HL-60 (cell line): ENCODE measurements at places on chromosomes 2 and 18.
A peak's percentile ranks its signal among the peaks of the same experiment; 100 is the strongest.

- DNase-seq, result no peak
These were observed 674.1 kb downstream of the NYAP2 start for GRCh38 chr2:226073496-226074160.

DNA sequence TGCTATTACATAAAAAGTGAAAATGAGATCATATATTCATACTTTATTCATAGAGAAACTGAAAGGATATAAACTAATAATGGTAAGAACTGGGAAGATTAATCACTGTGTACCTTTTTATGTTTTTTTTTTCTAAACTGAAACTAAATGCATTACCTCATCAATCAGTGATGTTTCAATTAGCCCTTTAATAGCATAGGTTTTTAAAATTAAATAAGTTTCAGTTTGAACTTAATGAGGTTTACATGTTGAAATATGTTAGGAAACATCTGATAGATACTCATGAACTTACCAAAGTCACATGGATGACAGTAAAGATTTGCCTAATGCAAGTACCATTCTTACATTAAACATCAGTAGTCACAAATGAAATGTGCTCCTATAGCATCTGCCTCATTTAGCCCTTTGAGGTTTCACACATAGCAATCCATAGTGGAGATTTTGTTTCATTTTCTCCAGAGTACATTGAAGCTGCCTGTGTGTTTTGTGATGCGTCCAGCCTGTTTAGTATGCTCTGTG, 8.9 kb downstream of the MAPRE2 start:
- no peak for DNase-seq

DNA sequence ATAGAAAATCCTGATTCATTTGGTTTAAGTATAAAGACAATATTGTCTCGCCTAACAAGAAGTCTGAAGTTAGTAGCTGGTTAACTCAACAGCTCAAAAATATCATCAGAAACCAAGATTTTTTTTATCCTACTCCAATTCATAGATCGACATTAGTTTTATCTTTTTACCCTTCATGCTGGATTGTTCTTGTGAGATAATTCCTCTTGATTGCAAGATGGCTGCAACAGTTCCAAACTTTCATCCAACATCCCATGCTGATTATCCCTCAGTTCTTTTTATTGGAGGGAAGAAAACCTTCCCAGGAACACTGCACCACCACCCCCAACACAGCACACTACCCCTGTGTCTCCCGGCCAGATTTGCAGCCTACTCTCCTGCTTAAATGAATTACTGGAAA, 370.2 kb upstream of the RAB6C start:
- no peak for DNase-seq

DNA sequence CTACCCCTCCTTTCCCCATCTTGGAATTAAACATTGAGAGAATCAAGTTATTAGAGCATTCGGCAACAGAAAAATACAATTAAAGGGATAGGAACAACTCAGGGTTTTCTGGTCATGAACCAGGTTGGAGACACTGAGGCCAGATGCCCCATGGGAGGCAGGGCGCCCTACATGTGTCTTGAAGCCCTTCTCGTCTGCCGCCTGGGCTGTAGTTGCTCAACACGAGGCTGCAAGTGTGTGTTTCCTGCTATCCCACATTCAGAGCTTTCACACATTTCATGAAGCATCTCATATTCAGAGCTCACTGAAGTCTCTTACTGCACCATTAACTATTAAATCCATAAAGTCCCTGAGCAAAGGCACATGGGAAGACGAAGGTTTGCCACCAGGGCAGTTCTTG, 28.8 kb downstream of the TTC39C start:
- no peak for DNase-seq

- DNase-seq, result no peak
These were observed 1611.5 kb upstream of the TMEFF2 start for GRCh38 chr2:193806088-193806774.

DNA sequence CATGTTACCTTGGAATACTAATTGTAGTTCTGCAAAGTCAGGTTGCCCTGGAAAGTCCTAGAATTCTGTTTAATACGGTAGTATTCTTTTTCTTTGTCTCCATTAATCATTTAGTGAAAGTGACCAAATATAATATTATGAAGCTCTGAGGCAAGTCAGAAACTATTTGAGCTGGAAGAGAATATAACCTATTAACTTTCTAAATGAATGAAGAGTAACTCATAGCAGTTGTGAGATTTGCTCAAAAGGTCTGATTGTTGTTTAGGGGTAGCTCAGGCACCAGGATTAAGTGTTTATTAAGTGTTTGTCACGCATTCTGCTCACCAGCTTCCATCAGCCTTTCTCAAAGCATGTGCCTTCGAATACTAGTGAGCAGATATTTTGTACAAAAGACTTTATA, 46.7 kb upstream of the SERPINE2 start:
- no peak for DNase-seq

DNA sequence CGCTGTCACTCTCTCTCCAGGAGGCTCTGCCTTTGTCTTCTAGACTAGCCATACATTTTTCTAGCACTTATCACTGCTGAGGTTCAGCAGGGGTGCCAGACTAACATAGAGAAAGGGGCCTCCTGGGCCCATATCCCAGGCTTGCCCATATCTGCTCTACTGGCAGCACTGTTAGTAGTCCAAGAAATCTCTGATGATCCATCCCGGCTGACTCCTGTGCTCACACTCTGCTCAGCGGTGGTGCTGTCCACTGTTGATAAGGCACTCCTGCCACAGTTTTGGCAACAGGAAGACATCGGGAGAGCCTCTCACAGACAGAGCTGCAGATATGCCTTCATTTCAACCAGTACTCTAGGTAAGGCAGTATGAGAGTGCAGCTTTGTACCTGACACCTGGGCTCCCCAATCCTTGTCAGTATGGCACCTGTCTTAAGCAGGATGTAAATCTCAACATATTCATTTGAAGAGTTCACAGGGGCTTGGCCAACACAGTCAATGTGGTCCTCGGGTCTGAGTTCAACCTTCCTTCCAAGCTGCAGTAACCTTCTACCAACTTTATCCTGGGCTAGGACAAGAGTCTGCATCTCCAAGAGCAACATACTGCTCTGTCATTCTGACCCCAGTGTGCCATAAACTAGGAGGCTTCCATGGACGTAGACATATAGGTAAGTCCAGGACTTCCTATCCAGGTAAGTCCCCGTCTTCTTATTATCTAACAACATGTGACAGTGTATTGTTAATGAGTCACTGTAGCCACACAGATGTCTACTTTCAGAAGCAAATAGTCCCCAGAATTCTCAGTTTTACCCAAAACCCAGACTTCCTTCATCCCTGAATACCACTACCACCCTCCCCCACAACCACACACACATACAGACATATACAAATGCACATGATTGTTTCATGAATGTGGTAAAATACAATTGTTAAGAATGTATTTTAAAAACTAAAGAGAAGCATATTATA, 16.2 kb downstream of the KLF7 start:
- no peak for DNase-seq

DNA sequence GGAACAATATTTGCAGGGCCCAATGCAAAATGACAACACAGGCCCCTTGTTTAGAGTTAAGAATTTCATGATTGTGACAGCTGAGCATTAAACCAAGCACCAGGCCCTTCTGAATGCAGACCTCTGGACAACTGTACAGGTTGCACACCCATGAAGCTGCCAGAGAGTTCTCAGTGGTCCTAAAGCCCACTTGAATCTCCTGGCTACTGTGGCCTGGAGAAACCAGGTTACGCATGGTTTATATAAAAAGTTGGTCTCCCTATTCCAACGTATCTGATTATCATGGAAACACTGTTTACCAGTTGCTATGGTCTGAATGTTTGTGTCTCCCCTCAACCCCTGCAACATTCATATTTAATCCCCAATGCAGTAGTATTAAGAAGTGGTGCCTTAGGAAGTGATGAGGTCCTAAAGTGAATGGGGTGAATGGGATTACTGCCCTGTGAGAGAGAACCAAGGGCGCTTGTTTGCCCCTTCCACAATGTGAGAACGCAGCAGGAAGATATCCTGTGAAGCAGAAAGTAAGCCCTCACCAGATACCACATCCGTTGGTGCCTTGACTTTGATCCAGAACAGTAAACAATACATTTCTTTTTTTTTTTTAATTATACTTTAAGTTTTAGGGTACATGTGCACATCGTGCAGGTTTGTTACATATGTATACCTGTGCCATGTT, 48.0 kb upstream of the ANXA4 start:
- DNase-seq, result no peak

GRCh38 chr18:51266773-51267172, 69.3 kb upstream of the MEX3C start:
- DNase-seq, result peak; percentile 23

DNA sequence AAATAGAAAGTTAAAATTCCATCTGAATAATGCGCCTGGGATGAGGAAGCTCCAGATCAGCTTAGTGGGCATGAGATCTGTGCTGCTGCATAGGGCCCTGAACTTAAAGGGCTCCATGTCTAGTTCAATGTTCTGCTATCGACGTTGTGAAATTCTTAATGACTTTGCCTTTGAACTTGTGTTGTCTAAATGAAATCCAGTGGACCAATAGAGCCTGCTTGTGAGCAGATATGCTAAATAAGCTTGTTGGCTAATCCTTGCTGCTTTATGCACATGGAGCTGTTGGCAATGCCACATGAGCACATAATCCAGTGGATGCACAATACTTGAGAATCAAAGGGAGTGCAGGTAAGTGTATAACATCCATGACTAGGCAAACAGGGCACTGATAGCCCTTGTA, 228.6 kb downstream of the TNS1 start:
- DNase-seq, result no peak

DNA sequence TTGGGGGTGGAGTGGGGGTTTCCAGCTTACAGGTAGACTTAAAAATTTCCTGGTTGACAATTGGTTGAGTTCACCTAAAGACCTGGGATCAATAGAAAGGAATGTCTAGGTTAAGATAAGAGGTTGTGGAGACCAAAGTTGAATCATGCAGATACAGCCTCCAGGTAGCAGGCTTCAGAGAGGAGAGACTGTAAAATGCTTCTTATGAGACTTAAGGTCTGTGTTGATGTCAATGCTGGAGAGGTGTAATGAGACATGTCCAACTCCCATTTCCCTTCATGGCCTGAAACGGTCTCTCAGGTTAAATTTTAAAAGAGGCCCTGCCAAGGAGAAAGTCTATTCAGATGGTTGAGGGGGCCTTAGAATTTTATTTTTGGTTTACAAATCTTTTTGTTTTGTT, 38.5 kb upstream of the RND3 start:
- DNase-seq, result no peak

DNA sequence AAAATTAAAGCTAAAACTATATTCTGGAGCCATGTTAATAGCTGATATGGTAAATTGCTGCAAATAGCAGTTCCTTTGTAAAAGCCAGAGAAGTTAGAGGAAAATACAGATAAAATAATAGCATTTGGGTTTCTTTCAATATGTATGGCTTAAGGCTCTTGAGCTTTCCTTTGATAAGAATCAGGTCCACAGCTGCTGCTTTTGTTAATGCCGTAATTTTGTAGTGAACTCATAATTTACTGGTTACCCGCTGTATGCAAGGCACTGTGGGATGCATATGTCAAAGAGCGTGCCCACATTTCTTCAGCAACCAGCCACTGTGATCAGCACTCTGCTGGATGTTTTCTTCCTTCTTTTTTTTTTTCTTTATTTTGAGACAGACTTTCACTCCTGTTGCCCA, 79.1 kb downstream of the MOGAT1 start:
- DNase-seq, result no peak

- no peak for DNase-seq
These were observed 146.5 kb downstream of the MAIP1 start for GRCh38 chr2:200101922-200102321.

GRCh38 chr2:161873707-161874106, 200.3 kb downstream of the DPP4 start:
- DNase-seq, result no peak

- no peak for DNase-seq
These were observed 3.2 kb upstream of the TTC39C start for GRCh38 chr18:24011123-24011917.

- DNase-seq, result no peak
These were observed 89.1 kb downstream of the ANTXR1 start for GRCh38 chr2:69102041-69102593.

DNA sequence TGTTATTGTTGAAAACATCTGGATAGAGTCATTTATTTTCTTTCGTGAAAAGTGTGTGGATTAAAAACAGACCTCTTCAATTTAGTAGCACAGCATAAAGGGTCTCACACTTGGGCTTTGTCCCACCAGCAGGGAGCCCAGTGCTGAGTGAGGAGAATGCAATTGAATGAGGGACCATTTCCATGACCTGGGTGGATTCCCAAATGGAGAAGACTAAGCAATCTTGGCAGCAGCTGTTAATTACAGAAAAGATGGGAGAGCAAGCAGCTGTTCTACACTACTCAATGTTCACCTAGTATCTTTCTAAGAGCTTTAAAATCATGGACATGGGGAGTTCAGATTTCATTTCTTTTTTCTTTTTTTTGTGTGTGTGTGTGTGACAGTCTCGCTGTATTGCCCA, 121.8 kb upstream of the FN1 start:
- no peak for DNase-seq

DNA sequence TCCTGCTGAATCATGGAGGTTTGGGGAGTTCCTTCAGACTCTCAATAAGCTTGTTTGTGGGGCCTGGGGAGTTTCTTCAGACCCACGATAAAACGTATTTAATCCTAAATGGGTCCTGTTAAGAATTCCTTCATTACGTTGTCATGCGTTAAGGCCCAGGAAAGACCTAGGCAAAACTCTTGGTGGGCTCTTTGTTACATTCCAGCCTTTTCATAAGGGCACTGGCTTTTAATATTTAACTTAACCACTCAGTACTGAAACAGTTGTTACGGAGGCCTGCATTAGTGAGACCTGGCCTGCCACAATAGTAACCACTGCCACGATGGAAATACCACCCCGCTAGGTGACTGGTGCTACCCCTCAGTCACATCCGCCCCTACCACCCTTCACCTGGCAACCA, 17.5 kb upstream of the BIN1 start:
- no peak for DNase-seq

DNA sequence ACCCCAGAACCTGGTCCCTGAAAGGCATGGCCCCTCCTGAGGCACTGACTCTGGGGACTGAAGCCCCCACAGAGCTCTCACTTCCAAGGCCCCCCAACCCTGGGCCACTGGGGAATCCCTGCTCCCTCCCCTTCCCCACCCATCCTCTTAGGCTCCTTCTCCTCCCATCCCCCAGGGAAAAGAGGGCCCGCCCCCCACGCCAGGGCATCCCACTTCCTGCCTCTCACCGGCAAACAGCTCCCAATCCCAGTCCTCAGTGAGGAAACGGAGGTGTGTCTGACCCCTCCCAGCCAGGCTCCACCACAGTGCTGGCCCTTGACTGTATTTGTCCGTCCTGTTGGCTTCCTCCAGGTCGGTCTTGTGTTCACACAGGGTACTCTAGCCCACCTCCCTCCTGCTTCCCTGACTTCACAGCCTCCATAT, 35.0 kb upstream of the PTMA start:
- no peak for DNase-seq

DNA sequence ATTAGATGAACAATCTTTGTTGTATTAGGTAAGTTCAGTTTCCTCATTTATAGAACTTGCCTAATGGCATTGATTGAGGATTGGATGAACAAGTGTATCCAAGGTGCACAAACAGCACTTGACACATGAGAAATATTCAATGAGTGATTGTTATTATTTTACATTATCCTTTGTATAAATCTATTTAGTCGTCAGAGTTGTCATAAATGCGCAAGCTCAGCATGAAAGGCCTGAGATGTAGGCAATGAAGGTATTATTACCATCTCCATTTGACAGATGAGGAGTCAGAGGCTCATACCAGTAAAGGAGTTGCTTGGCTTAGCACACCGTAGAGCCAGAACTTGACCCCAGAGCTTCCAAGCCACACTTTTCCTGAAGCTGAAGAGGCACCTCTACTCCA, 291.4 kb downstream of the C1D start:
- DNase-seq, result no peak
